ENCODE measurements at places on chromosomes 16 and 17. TPM values are rescaled to one million over a fixed set of nuclear protein-coding genes. Genes with fewer than 3 reads are reported as not detected.

The NARF gene
- total RNA-seq = 60.1 TPM

The JUP gene
- total RNA-seq = 150 TPM

The NSRP1 gene
- 33.5 TPM for total RNA-seq

The SNX20 gene
- 3.1 TPM for total RNA-seq

The KRT12 gene
- total RNA-seq = not detected

DNA sequence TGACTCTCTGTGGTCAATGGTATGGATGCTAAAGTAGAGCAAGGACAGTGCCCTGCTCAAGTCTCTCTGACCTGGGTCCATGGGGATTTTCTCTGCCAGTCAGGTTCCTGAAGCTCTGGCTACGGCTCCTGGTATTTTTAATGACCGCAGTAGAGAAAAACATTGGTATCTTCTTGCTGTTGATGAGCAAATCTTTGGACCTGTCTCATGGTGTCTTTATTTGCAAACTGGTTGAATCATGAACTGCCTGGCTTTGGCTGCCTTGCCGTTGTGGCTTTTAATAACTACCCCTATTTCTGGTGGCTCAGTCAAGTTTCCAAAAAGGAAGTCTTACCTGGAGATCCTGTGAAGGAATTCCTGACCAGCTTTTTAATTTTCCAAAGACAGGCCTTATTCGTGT, 8.7 kb downstream of the FAM234A start:
- no peak for DNase-seq
- H3K36me3 ChIP-seq = no peaks in the 10 kb centered on the region
- H3K27me3 ChIP-seq = no peaks in the 10 kb centered on the region
- no peaks in the 10 kb centered on the region for H3K4me1 ChIP-seq
- H3K27ac ChIP-seq = no peak overlapping the region

- DNase-seq = peak; percentile 65
- H3K27me3 ChIP-seq = peaks cover 13% of the 10 kb centered on the region
- H3K27ac ChIP-seq = no peak overlapping the region
Measured at GRCh38 chr16:57889960-57890751, 80.8 kb downstream of the CNGB1 start.

DNA sequence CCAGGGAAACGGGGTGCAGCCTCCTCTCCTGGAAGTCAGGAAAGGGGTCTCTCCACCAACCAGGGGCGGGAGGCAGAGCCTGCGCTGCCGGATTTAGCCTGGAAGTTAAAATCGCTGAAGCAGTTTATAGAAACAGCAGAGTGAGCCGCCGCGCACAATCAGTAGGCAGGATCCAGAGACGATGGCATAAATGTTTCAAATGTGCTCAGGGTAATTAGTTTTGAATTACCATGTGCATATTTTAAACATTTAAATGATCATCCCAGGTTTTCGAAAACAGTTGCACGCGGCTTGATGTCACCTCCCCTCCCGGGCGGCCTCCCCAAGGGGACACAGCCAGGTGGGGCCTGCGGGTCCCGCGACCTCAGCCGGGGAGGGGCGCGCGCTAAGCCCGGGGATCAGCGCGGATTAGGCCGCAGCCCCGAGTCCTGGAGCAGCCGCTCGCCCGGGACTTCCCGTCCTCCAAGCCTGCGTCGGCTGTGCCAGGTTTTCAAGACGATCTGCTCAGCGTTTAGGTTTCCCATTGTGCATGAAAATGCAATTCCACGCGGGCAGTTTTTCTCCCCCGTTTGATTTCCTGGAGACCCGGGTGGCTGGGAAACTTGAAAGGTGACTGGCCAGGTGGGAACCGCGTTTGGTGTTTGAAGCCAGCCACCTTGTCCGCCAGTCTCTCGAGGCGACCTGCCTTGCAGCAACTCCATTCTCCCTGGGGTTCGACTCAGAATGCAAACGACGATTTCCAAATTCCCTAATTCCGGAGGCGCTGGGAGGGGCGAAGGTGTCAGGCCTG, 78.3 kb downstream of the RPA1 start:
- DNase-seq = peak; percentile 62
- H3K4me1 ChIP-seq = no peaks in the 10 kb centered on the region
- no peak overlapping the region for H3K27ac ChIP-seq
- no peaks in the 10 kb centered on the region for H3K36me3 ChIP-seq
- H3K27me3 ChIP-seq = no peaks in the 10 kb centered on the region

DNA sequence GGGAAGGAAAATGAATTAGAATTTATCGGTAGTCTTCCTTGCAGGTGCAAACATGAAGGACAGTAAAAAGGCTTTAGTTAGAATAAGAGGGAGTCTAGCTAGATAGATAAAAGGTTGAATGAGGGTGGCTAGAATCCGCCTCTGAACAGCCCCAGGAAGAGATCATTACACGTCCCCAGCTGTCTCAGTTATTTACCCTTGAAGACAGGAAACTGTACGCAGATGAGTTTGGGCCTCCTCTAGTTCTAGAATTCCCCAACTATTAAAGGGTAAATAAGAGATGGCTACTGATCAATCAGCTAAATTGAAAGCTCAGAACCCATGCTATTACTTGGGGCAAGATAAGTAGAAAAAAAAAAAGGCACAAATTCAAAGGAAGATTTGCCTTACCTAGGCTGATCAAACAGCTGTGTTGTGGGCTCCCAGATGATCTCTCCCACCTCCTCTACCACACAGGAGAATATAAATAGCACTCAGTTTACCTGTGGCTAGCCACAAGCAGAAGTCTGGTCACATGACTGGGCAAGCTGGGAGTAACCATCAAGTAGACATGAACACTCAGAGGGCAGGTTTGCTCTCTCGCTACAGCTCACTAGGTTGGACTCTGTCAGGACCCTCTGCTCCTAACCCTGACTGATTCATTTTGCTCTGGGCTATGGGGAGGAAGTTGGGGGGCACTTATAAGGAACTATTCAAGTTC, 17.0 kb downstream of the FAM117A start:
- H3K4me1 ChIP-seq = peaks cover 3% of the 10 kb centered on the region
- no peaks in the 10 kb centered on the region for H3K36me3 ChIP-seq
- H3K4me3 ChIP-seq = no peak overlapping the region

DNA sequence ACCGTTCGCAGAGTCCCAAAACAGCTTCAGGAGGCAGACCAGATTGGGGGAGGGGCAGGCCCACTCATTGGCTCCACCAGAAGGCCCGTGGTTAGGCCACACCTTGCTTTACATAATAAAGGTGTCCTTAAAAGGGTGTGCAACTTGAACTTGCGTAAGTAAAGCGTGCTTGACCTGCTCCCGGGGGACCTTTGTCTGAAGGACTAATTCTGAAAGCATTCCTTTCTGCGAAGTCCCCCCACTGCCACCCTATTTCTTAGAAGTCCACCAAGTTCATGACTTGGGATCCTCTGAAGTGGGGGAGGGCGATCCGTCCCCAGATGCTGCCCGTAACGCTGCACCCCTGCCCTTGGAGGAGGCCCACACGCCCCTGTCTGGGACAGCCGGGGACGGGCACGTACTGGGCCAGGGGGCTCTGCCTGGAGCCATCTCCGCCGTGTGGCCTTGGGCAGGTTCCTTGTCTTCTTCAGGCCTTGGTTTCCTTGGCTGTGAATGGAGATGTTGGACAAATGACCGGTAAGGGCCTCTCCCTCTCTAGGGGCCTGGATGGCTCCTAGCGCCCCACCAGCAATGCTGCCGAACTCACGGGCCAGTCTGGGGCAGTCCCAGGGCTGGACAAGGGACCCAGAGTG, 823 bp upstream of the ZNF469 start:
- no peak for DNase-seq
- H3K27ac ChIP-seq = no peak overlapping the region
- H3K36me3 ChIP-seq = no peaks in the 10 kb centered on the region
- H3K27me3 ChIP-seq = peaks cover 12% of the 10 kb centered on the region

DNA sequence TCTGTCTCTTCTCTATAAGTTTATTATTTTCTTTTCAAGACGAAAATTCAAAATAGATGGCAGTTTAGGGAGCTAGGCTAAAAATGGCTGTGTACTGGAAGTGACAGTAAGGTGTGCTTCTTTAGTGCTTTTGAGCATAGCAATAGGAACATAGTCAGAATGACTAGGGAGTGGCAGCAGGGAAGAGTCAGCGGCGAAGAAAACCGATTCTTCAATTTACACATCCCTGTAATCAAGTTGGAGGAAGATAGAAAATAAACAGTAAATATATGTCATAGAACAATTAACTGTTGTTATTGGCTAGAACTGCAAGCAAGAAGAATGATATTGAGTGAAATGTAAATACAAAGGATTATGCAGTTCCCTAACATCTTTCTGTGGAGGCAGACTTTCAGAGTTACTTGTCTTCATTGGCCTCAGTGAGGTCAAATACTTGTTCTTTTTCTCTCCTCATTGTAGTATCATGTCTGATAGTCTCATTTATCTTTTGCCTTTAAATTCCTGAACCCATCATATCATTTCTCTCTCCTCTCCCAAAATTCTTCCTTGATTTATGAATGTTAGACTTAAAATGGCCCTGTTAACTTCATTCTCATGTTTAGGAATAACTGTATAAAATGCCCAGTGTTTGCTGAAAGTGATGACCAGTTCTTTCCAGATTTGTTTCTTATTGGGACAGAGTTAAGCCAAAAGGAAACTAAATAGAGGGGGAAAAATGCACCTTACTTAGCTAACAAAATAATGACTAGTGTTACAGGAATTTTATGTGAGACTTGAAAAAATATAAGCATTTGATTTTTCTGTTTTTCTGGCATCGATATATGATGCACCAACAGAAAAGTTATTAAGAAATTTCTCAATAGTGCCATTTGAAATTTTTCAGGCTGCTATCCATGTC, 211.4 kb downstream of the BCAS3 start:
- DNase-seq = no peak
- peaks cover 4% of the 10 kb centered on the region for H3K4me1 ChIP-seq
- H3K27ac ChIP-seq = no peak overlapping the region
- no peaks in the 10 kb centered on the region for H3K27me3 ChIP-seq

DNA sequence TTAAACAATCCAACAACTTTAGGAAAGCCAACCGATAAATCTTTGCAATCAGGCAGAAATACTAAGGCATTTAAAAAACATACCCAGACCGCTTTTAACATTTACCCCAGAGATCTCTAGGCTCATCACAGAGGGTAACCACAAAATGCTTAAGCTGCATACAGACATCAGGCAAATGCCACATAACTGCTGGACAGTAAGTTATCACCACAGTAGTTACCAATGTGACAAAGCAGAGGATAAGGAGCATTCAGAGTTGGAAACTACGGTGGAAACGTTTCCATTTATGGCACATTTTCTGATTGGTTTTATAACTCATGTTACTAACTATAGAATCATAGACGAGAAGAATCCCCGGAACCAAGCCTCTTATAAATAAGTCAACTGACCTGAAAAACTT, 77.5 kb downstream of the KANSL1 start:
- no peak overlapping the region for H3K27ac ChIP-seq
- no peaks in the 10 kb centered on the region for H3K27me3 ChIP-seq
- H3K4me1 ChIP-seq = peaks cover 19% of the 10 kb centered on the region
- DNase-seq = no peak
- H3K36me3 ChIP-seq = no peaks in the 10 kb centered on the region
- H3K4me3 ChIP-seq = no peak overlapping the region

Measured in lung (tissue), 17 donors.